Smooth muscle cell of the brain vasculature (primary cell): ENCODE measurements at places on chromosomes 13 and 19.

GRCh38 chr19:4097501-4097900 lies 26.4 kb downstream of the MAP2K2 start:
- DNase-seq: no peak

- no peak for DNase-seq
These were observed 92.6 kb downstream of the MIPEP start for GRCh38 chr13:23796551-23796950.

- DNase-seq: no peak
These were observed 9.3 kb upstream of the FRY start for GRCh38 chr13:32022311-32022710.

- no peak for DNase-seq
These were observed 71.9 kb downstream of the FLT1 start for GRCh38 chr13:28423010-28423409.

- no peak for DNase-seq
These were observed 13.3 kb upstream of the MISP start for GRCh38 chr19:737591-738093.

DNA sequence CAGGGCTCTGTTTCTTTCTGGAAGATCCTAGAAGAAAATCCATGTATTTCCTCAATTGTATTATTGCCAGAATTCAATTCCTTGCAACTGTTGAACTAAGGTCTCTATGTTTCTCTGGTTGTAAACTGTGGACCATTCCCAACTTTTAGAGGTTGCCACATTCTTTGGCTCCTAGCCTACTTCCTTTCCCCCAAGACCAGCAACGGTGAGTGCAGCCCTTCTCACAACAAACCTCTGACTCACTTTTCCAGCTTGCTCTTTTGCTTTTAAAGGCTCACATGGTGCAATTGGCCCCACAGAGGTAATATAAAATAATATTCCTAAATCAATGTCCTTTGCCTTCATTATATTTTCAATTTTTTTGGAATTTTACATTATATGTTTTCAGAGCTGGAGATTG lies 371.3 kb downstream of the SLITRK5 start:
- DNase-seq: no peak

DNA sequence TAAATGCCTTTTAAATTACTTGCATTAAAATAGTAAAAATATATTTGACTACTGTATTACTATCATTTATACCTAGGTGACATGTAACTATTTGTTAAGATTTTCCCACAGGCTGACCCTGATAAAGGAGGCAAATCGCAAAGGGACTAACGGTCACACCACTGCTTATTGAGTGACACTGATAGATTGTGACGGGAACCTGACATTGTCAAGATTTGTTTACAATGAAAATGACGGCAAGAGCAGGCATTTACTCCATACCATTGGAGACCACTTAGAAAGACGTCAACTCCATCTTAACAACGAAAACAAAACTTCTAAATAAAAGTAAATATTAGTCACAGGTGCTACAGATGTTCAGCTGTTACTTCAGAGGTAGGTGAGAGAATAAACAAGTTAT lies 289.0 kb downstream of the DACH1 start:
- no peak for DNase-seq

DNA sequence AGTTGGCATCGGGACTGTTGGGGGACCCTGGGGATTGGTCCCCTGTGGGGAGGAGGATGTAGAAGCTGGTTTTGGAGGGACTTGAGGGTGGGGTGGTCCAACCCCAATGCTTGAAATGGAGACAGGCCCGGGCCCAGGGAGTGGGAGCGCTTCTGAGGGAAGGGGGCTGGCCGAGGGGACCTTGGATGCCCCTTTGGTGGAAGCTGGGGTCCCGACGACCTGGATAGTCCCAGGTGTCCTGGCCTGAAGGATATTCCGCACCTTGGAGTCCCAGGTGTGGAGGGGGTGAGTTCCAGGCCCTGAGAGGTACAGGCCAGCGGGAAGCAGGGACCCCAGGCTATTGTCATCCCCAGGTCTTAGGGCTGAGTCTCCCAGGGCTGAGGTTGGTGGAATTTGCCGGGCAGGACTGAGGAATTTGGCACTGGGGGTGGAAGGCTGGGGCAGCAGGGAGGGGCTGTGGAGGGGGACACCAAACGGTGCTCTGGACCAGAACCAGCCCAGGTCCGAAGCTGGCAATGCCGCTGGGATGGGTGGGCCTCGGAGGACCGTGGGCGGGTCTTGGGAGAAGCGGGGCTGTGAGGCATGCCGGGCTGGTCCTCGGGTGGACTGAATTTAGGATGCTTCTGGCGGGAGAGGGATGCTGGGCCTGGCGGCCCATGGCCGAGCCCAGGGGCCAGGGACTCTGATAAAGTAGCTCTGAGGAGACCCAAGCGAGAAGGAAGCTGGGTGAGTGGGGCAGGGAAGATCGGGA lies 1.8 kb downstream of the HDGFL2 start:
- DNase-seq: no peak

GRCh38 chr19:58350871-58351557 lies 2.3 kb downstream of the A1BG start:
- no peak for DNase-seq

GRCh38 chr19:6580313-6580712 lies 10.6 kb downstream of the CD70 start:
- no peak for DNase-seq

DNA sequence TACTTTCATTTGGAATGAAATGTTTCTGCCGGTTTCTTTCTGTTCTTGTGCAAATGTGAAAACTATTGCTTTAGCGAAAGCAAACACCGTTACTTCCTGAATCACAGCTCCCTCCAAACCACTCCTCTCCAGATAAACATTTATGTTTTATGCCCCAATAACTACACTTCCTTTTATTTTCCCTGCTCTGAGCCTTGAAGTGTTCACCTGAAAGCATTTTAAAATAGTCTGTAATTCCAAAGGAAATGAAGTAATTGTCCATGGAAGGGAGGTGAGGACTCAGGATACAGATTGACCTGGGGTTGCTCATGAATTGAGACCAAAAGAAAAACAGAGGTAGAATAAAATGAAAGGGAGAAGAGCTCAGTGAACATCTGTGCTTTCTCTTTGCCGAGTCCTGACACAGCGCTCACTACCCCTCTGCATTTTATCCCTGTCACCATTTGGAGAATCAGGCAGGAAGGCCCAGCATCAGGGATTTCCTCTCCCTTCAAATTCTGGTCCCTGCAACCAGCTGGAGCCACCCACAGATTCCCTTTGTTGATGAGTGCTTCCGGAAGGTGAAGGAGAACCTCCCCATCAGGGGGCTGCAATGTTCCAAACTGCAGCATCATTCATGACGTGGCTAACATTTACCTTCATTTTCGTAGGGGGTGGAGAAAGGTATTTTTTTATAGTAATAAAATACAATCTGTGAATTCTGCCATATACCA lies 171.9 kb downstream of the ITGBL1 start:
- DNase-seq: no peak

GRCh38 chr19:47542030-47542475 lies 27.2 kb upstream of the NAPA start:
- DNase-seq: no peak

DNA sequence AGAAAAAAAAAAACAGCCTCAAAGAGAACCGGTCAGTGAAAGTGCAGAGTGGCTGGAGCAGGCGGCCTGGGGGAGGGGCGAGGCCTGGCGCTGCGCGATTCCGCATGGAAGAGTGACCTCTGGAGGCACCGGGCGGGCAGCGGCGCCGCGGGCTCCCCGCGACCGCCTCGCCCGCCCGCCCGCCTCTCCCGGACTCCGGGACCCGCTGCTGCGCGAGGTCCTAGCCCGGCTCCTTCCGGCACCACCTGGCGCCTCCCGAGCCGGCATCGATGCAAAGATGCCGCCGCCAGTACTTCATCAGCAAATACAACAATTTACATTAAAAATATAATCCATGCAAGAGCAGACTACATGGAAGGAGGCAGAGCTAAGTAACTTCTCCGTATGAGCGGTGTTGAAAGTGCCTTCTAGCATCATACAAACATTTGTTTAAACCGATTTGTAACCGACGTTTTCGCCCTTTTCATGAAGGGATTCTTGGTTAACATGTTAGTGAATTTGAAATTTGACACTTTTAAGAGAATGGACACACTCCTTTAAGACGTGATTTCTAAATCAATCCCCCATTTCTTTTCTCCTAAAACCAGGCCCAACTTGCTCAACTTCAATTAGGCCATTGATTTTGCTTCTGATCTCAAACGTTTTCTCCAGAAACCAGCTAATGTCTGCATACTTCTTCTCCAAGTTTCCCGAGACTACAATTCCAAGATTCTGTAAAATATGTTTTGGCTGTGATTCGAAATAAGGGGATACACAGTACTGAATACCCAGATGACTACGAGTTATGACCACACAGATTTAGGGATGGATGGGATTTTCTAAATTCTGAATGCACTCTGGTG lies 2.1 kb downstream of the EFNB2 start:
- DNase-seq: peak; percentile 54

DNA sequence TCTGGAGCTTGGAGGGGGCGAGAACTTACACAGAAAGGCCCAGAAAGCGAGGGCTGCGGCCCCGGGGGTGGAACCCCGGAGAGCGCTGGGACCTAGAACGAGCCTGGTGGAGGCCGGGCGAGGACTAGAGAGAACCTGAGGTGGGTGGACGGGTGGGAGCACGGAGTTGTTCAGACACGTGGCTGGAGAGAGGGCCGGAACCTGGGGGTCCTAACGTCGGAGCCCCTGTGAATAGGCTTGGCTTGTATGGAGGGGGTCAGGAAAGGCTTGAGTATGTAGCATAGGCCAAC lies 383 bp downstream of the ZNF581 start:
- DNase-seq: no peak

DNA sequence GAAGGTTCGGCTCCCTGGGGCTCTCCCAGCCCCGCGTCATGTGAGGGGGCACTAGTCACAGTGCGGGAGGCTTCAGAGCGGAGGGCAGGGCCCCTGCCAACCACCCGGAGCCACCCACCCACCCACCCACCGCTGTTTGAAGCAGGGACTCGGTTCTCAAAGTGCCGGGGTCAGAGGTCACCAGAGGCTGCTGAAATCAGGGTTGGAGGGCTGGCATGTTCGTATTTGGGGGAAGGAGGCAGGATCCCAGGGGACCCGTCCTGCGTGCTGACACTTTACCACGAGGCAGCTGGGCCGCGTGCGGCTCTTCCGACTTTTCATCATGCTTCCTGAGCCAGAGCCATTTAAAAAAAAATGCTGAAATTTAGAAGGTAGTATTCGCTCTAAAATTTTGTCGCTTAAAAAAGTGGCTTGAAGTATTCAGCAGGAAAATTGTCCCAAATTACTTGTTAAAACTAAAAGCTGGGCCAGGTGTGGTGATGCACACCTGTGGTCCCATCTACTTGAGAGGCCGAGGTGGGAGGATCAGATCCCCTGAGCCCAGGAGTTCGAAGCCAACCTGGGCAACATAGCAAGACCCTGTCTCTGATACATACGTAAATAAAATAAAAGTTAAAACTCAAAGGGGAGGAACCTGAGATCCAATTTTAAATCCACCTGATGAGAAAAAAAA lies 21.2 kb downstream of the ATP11A start:
- no peak for DNase-seq

GRCh38 chr19:50500753-50501151 lies 10.2 kb downstream of the JOSD2 start:
- no peak for DNase-seq

- DNase-seq: peak; percentile 35
These were observed 2.5 kb upstream of the KEAP1 start for GRCh38 chr19:10505583-10506229.

DNA sequence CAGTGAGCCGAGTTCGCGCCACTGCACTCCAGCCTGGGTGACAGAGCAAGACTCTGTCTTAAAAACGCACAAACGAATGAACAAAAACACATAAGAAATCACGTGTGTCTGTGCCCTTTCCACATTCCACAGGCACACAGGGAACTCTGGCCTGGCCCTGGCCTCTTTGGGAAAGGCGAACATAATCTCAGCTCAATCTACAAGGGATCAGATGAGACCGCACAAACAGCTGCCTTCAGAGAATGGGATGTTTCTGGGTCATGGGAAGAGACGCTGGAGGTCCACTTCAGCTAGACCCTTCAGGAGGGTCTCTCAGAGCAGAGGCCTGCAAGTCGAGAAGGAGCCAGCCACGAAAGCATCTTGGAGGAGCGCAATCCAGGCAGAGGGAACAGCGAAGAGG lies 6.3 kb upstream of the CRTC1 start:
- no peak for DNase-seq

- DNase-seq: no peak
These were observed 711.3 kb upstream of the SGCG start for GRCh38 chr13:22469452-22469851.

DNA sequence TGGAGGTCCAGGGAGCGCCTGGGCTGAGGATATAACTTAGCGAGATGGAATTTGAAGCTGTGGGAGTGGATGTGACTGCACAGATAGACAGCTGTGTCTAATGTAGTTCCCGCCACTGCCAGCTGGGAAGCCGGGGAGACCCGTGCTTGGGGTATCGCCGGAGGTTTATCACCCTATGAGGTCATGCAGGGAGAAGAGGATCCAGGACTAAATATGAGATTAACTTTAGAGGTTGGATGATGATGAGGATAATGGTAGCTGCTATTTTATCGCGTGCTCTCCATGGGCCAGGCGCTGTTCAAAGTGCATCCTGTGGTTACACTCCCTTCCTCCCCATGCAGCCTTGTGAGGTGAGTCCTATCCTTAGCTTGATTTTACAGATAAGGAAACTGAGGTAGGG lies 19.9 kb downstream of the SSC5D start:
- DNase-seq: no peak

GRCh38 chr19:39401549-39402345 lies 4.9 kb upstream of the ZFP36 start:
- DNase-seq: no peak

GRCh38 chr19:14149509-14149994 lies 13.2 kb upstream of the ASF1B start:
- no peak for DNase-seq

DNA sequence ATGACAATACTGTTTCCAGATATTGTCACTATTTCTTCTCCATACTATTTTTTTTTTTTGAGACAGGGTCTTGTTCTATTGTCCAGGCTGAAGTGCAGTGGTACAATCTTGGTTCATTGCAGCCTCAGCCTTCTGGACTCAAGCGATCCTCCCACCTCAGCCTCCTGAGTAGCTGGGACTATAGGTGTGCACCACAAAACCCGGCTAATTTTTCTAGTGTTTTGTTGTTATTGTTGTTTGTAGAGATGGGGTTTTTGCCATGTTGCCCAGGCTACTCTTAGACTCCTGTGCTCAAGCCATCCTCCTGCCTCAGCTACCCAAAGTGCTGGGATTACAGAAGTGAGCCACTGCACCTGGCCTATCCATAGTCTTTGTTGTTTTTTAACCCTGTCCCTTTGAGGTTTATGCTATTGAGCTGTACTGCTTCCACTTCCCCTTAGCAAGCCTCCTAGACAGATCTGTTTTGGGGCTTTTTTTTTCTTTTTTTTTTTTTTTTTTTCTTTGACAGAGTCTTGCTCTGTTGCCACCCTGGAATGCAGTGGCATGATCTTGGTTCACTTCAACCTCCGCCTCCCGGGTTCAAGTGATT lies 27.6 kb upstream of the MAP3K10 start:
- DNase-seq: no peak
